ENCODE measurements at places on chromosomes 3 and 15.

GRCh38 chr3:62823461-62824050, 51.7 kb downstream of the CADPS start:
- no peak for DNase-seq

- DNase-seq = no peak
These were observed 94.9 kb downstream of the BCHE start for GRCh38 chr3:165742351-165742750.

- DNase-seq = no peak
These were observed 25.7 kb upstream of the APEH start for GRCh38 chr3:49648354-49649019.

- no peak for DNase-seq
These were observed 50.8 kb downstream of the PLOD2 start for GRCh38 chr3:146110161-146110560.

- no peak for DNase-seq
These were observed 64.7 kb upstream of the XCR1 start for GRCh38 chr3:46091741-46092701.

- DNase-seq = no peak
These were observed 106.5 kb downstream of the CHSY1 start for GRCh38 chr15:101145362-101145761.

DNA sequence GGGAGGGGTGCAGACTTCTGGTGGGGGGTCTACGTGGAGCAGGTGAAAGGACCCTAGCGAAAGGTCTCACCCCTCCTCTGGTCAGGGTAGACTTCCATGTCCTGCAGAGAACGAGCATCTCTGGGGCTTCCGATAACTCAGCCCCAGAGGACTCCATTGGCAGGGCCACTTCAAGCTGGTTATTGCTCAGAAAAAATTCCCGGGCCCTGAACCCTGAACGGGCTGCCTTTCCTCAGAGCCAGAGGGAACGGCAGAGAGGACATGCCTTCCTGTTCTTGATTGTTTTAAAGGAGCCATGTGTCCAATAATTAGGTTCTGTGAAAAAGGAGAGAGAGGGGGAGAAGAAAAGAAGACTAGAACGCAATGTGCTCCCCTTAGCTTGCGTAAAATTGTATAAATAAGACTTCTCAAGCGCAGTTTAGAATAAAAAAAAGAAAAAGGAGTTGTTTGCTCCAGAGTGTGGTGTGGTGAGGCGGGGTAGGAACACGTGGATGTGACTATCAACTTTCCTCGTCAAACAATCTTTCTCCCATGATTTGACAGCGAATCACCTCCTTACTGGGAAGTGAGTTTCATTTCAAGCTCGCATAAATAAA, 193.4 kb upstream of the UBE2E1 start:
- no peak for DNase-seq

DNA sequence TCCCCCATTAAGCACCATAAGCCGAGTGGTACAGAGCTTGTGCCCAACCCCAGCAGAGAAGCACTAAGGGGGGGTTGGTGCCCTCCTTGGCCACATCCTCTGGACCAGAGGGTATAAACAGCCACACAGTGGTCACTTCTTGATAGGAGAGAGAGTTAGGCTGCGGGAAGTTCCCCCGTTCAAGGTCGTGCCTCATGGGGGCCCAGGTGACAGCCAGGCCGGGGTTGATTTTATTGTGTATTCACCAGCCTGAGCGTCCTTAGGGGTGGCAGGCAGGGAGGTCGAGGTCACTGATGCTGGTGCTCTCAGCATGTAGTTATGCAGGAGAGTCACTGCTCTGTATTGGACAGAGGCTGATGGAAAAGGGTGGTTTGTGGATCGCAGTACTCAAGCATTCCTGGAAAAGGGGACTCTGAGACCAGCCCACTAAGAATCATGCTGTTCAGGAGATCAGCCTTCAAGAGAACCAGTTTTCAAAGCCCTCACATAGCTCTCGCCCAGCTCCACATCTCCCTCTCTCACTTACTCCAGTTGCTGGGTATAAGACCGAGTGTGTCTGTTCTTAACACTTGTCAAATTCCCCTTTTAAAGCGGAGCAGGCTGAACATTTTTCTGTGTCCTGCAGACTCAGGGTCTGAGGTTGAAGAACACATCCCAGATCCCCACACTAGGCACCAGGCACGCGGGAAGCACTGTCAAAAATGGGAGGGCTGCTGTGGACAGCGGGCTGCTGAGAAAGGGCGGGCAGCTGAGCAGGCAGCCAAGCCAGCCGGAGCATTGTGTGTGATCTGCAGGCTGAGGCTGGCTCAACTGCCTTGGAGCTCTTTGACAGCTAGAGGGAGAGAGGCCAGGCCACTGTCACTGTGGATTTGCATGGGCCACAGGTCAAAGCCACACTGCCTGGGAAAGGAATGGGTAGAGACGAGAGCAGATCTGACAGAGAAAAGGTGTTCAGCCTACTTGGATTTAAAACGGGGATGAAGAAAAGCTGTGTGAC, 279.3 kb upstream of the LRRFIP2 start:
- DNase-seq = no peak

DNA sequence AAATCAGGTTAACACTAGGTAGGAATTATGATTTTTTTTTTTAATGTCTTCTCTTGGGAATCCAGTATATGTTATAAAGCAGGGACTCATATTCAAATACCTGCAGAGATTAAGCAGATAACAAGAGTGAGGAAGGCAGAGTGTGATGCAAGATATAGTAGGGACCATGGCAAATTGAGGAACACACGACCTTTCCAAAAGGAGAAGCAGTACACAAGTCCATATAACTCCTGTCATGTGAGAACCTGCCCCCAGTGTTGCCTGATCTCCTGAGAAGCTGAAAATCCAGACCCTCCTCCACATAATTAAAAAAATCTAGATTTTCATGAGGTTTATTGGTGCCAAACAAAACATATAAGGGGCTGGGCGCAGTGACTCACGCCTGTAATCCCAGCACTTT, 3.6 kb downstream of the RFC4 start:
- no peak for DNase-seq

DNA sequence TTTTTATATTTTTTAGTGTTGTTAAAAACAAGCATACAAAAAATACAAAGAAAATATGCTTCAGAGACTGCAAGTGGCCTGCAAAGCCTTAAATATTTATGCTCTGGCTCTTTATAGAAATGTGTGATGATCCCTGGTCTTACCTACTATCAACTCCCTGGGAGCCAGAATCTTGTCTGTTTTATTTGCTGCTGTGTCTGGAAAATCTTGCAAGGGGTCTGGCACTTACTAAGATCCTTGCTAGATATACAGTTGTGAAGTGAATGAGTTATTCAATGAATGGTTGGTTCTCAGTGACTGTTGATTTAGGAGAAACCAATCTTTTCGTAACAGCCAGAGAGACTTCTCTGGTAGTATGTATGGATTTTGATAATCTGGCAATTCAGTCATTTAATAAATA, 521.0 kb upstream of the CFAP20DC start:
- no peak for DNase-seq

DNA sequence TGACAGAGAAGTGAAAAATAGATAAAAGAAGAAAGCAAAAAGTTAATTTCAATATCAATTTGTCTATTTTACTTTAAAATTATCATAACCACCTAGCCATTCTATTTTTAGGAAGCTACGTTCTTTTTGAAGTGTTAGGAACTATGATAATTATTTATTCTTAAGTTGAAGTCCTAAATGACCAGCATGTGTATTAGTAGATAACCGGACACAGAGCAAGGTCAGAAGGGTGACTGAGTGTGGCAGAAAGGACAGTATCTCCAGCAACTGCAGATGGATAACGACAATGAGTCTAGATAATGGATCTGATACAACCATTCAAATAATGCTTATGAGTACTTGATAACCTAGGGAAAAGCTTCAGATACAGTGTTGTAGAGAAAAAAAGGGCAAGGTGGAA, 198.0 kb downstream of the PDE8A start:
- no peak for DNase-seq

DNA sequence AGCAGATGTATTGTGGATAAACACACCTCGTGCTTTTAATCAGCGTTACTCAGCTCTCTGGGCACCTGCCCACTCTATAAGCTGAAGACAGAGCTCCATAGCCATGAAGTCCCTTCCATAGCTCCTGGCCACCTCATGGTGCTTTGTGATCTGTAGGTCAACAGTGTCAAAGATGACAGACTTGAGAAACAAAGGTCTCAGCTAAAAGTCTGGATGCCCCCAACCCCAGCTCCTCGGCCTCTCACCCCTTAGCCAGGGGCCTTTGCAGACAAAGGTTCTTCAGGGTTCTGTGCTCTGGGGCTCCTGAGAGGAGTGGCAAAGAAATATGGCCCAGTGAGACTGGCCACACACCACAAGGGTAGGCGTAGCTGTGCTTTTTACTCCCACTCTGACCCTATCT, 168.6 kb downstream of the KLF13 start:
- no peak for DNase-seq

- no peak for DNase-seq
These were observed 299.2 kb downstream of the ADAMTS17 start for GRCh38 chr15:100042558-100042957.

DNA sequence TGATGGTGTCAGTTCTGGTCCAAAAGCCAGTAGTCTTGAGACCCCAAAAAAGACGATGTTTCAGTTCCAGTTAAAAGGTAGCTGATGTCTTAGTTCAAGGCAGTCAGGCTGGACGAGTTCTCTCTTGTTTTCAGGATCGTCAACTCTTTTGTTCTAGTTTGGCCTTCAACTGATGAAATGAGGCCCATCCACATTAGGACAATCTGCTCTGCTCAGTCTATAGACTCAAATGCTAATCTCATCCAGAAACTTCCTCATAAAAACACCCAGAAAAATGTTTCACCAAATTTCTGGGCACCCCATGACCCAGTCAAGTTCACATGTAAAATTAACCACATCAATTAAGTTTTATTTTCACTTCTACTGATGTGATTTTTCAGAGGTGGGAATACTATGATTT, 74.0 kb downstream of the MOBP start:
- DNase-seq = no peak

DNA sequence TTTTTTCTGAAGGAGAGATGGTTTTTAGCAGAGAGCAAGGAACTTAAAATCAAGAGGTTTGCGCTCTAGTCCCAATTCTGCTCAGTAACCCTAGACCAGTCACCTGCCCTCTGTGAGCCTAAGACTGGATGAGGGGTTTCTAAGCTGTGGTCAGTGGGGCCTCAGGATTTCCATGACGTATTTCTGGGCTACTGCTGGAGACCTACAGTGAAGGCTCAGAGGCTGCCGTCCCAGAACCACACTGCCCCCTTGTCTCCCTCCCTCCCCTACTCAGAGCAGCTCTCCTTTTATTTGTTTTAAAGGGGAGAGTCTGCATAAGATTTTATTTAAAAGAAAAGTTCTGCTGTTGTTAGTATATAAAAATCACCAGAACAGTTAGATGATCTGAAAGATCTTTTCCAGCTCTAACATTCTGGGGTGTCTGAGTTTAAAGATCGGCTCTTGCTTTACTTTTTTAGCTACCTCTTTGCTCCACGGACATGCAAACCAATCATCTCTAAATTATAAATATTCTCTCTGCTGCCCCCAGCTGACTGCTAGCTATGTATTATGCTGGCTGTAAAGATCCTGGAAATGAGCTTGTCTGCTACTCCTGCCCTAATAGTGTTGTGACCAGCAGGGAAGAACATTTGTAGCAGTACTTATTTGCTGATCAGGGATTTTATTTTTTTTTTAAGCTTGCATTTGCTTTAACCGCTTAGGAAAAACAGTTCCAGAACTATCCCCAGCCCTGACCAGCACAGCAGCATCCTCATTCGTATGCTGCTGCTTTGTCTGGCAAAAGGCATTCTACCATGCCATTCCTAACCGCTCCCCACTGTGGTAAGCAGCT, 28.6 kb upstream of the NDUFB4 start:
- DNase-seq = no peak
